ENCODE measurements at places on chromosomes 3 and 15.

GRCh38 chr3:127192576-127193232, at the start of gene PRR23E:
TSS of gene PRR23E (plus strand) at chr3:127193131. CDS start at chr3:127196686, 3,555 bp downstream.
- DNase-seq: no peak

- no peak for DNase-seq
These were observed 57.2 kb downstream of the EFCAB12 start for GRCh38 chr3:129371041-129371826.

- no peak for DNase-seq
These were observed 179.9 kb downstream of the RYR3 start for GRCh38 chr15:33490703-33491102.

- no peak for DNase-seq
These were observed 29.0 kb upstream of the TIMP4 start for GRCh38 chr3:12187448-12188327.

DNA sequence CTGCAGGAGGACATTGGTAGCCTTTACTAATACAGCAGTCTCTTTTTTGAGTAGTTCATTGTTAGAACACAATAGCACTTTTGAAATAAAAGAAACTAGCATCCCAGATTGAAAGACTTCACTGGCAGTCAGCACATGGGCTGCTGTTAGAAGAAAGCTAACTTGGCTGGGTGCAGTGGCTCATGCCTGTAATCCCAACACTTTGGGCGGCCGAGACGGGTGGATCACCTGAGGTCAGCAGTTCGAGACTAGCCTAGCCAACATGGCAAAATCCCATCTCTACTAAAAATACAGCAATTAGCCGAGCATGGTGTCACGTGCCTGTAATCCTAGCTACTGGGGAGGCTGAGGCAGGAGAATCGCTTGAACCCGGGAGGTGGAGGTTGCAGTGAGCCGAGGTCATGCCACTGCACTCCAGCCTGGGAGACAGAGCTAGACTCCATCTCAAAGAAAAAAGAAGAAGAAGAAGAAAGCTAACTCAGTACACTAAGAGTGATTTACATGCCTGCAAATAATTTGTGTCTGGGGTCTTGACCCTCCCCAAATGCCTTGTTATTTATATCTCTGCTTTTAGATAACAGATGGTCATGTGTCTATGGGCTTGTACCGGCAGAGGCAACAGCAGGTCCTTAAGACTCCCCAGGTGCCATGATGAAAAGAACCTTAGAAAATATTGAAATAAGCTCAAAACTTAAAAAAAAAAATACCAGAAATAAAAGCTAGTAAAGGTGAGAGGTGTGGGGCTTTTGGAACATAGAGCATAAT, 9.7 kb downstream of the TPM1 start:
- DNase-seq: no peak

DNA sequence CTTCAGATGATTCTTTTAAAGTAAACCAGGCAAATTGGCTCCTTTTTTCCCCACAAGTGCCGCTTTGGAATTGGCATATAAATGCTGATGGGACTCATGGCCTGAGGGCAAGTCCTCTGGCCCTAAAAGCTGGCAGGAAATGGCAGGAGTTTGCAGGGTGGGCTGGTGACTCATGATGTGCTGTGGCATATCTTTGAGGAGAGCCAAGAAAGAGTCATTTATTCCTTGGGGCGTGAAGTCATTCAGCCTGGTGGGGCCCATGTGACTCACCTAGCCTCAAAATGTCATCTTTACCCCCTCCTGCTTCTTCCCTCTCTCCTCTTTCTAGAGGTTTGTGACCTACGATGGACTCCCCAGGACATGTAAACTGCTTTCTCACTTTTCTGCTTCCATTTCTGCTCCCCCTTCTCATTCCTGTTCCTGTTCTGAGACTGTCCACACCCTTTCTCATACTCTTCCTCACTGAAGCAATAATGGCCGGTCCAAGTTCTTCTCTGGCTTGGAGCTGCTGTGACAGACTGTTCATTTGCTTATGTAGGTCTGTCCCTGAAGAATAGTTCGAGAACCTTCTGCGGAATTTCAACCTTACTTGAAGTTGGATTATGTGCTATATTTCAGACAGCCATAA, 326.1 kb downstream of the SATB1 start:
- DNase-seq: no peak

DNA sequence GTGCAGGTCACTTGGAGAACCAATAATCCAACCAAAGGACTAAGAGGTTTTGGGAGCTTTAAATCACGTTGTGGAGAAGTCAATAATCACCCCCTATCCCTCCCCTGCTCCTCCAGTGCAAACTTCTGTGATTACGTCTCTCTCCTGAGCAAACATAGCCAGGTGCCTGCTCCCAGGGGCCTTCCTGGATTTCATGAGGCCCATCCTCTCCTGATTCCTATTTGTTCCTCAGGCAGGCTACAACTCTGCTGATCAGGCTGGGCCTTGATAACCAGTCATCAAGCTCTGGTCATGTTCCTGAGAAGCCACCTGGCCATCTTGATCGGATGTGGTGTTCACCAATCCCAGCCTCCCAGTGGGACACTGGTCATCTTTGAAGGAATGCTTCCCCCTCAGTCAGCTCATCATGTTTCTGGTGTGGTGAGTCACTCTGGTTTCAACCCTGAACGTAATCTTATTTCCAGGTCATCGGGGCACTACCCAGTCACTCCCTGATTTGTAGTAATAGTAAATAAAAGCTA, 2.9 kb upstream of the ZNF710 start:
- DNase-seq: no peak

- no peak for DNase-seq
These were observed 17.2 kb downstream of the RASGRP1 start for GRCh38 chr15:38547255-38547997.

DNA sequence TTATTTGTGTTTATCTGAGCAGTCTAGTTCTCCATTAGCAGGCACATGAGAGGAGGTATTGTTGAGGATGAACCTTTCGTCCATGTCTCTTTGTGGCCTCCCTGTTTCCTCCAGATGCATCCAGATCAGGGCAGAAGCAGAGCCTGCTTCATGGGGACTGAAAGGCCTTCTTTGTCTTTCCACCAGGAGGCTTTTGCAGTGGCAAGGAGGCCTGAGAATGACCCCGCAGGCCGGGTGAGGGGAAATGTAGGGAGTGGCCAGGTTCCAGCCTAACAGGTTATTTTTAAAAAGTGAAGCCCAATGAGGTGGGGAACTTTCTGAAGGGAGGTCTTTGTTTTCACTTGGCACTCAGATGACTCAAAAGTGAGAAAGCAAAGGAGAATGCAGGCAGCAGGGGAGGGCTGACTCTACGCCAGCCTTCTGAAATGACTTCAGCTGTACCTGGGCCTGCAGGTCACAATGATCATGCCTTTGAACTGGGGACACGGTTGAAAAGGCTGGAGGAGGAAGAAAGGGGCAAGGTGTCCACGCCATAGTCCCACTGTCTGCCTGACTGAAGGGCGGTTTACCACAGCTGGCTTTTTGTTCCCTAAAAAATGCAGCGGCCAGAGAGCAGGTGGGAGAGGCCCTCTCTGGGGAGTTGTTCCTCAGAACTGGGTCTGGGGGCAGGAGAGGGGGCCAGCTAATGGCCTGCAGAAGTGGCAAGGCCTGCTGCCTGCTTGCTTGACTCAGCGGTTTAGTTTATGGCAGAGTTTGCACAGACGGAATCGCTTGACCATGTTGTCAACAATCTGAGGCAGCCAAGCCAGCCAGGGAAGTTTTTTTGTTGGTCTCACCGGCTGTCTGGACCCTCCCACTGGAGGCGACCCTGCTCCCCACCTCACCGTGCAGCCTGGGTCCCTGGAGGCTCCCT, 28.7 kb downstream of the CMTM7 start:
- no peak for DNase-seq

DNA sequence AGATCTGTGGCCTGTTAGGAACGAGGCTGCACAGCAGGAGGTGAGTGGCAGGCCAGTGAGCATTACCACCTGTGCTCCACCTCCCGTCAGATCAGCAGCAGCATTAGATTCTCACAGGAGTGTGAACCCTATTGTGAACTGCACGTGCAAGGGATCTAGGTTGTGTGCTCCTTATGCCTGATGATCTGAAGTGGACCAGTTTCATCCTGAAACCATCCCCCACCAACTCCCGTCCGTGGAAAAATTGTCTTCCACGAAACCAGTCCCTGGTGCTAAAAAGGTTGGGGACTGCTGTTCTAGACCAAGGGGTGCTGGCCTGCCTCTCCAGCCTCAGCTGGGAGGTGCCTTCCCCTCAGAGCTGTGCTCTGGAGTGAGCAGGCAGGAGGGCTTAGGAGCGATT, 61.4 kb downstream of the RPLP1 start:
- DNase-seq: no peak

DNA sequence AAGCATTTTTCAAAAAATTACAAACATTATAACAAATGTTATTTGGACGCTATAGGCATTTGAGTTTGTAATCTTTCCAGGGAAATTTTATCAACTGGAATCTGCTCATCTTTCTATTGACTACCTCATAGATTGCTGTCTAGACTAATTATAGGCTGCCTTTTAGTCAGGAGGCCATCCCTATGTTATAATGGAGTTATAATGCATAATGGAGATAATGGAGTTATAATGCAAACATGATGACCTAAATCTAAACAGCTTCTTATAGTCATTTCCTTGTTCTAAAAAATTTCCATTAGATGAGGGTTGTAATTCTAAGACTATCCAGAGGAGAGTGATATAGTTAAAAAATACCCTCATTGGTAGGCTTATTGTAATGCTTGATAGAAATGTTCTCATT, 226.4 kb downstream of the SI start:
- no peak for DNase-seq

Data from activated naive CD8-positive, alpha-beta T cell treated with anti-CD3 and anti-CD28 coated beads, Interleukin-2, amount 50 U/mL, for 16 hours (primary cell).